Activated T-cell treated with anti-CD3 and anti-CD28 coated beads for 4 hours (primary cell): ENCODE measurements at places on chromosomes 4 and X.

GRCh38 chr4:16386711-16387320 lies 160.5 kb upstream of the TAPT1 start:
- DNase-seq = no peak

GRCh38 chr4:183504930-183505610 lies at the start of gene ING2:
Gene ING2, plus strand, starts transcription at chr4:183505058. Its CDS starts 138 bp downstream, at chr4:183505196.
- DNase-seq = no peak

- no peak for DNase-seq
These were observed 19.9 kb upstream of the DUSP9 start for GRCh38 chrX:153626863-153627674.

- DNase-seq = no peak
These were observed 158.4 kb downstream of the TENT5D start for GRCh38 chrX:80578517-80579105.

DNA sequence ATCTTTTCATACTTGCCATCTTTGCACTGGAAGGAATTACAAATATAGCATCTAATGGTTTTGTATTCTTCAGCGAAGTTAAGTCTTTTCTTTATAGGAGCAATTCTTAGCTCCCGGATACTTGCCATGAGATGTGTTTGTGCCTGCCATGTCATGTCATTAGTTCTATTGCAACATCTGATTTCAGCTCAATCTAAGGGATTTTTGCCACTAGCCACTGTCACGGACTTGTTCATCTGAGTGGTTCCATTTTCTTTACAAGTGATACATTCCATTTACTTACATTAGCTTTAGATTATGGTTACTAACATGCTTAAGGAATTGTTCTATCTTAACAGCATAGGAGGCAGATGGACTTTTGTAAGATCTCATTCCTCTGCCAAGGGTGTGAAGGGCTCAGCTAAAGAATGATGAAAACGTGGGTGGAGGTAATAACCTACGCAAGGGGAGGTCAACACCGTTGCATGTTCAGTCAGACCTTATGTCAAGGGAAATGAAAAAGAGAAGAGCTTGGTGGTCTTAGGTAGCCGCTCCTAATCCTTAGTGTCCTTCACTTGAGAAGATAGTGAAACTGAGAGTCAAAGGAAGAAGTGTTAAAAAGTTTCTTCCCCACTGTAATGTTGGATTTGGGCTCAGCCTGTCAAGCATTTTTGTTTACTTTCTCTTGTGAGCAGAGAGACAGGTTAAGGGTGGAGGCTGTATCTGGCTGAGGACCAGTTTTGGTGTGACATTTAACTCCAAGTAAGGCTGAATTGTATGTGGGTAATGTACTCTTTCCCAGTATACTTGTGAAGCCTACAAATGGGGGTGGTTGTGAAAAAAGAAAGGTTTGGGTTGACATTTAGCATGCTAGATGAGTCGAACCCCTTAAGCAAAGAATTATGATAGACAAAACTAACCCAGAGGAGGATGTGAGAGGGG lies 3.6 kb upstream of the KLHL2 start:
- no peak for DNase-seq

DNA sequence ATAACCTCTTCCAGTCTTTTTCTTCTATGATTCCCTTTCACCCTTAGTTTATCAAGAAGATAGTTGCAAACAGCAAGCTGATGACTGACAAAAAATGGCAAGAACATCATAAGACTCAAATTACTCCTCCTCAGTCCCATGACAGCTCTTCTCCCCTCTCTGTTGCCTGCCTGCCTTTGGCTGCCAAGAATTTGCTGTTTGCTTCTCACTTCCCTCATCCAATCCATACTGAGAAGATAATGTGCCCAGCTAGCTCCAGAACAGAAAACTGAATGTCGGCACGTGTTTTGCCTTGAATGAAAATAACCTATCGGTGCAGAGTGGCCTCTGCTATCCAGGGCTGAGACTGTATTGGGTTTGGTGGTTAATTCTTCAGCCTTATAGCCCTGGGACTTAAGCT lies 192.1 kb downstream of the PPARGC1A start:
- DNase-seq = no peak

DNA sequence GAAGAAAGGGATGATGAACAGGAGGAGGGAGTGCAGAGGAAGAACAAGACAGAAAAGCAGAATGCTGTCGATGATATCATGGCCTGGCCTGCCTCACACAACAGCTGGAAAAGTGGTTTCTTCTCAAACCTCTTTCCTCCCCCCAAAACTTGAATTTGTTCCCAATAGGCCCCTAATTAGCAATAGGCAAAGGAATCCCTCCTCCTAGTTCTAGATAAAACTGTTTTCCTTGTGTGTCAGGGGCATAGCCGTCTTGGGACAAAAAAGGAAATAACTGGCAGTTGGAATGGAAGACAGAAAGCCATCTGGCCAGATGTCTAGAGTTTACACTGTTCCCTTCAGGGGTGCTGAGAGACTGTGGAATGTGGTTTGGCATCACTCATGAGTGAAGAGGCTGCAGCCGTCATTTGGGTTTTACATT lies 177.8 kb upstream of the C1QTNF7 start:
- DNase-seq = no peak

GRCh38 chr4:138217567-138217966 lies 24.6 kb downstream of the SLC7A11 start:
- DNase-seq = no peak

GRCh38 chrX:119503484-119503861 lies 35.2 kb downstream of the SLC25A5 start:
- DNase-seq = no peak

DNA sequence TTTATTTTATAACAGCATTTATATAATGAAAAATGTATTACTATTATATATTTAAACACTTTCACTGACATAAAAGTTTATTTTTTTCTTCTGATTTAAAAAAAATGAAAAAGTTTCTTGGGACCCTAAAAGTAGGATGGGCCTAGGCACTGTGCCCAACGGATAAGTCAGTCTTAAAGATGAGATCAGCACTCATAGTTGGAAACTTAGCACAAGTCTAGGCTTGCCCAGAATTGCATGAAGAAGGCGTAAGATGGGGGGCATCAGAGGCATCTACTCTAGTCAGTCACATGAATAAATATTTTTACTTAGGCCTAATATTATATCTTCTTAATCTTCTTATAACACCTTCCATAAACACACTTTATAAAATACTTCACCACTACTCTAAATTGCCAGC lies 306.7 kb upstream of the GRID2 start:
- no peak for DNase-seq

DNA sequence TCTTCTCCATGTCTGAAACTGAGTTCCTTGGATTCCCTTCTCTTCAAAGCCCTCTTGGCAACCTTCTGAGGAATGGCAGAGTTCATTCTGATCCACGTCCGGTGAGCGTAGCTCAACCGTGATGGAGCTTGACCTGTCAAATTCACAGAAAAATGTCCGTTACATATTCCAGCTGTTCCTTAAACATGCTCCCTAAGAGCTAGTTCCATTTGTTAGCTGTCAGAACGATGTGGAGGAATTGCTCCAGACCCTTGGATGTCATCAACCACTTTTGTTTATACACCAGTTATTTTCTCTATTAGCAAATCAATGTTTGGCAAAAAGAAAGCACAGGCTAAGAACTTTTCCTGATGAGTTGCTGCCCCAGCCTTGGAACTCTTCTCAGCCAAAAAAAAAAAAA lies 50.1 kb downstream of the NHS start:
- DNase-seq = no peak

DNA sequence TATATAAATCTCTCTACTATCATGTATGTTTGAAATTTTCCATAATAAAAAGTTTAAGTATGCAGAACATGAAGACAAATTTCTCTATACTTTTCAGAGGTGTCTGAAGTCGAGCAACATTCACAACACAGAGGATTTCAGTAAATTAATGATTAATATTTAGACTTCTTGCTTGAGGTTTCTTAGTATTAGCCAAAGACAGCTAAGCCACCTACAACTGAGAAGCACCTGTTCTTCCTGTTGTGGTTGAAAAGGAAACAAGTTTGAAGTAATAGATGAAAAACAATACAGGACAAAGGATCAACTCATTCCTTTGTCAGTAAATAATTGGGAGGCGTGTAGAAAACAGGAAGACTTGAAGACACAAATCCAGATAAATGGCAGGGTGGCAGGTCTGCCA lies 21.1 kb downstream of the SCML1 start:
- DNase-seq = no peak
